ENCODE measurements at places on chromosomes 2 and 18.

DNA sequence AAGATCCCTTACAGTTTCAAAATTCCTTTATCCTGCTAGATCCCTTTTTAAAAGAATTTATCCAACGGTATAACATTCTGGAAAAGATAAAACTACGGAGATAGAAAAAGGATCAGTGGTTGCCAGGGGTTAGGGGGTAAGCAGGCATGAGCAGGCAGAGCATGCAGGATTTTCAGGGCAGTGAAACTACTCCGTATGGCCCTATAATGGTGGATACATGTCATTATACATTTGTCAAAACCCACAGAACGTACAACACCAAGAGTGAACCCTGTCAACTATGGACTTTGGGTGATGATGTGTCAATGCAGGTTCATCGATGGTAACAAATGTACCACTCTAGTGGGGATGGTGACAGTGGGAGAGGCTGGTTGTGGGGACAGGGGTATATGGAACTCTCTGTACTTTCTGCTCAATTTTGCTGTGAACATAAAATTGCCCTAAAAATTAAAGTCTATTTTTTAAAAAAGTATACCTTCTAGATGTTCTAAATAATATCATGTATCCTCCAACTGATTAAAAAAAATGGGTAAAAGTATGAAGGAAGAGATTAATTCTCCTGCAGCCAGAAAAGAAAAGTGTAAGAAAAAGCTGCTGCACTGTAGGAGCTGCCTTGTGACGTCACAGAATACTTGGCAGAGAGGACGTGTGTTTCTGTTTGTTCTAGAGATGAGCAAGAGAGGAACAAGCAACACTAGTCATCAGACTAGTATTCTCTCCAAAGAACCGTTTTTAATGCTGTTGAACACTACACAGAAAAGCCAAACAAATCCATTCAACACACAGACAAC, 23.6 kb downstream of the ANKRD44 start:
- peak; percentile 35 for DNase-seq

DNA sequence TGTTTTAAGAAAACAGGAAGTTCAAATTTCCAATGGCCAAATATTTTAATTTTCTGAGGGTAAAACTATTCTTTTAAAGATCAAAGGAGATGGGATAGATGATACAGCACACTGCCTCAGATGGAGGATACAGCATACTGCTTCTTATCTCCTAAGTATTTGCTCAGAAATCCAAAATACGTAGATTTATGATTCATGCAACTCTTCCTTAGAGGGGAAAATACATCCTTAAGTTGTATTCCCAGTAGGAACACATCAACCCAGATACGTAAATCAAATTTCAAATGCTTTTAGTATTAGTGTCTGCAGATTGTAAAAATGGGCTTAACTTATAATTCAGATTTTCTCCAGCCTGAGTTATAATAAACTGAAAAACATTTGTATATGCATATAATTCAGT, 235.2 kb downstream of the ZNF385B start:
- DNase-seq = no peak

GRCh38 chr18:55381277-55381676, 206.7 kb downstream of the TCF4 start:
- no peak for DNase-seq

- DNase-seq = no peak
Observed at GRCh38 chr2:33372940-33373553, 103.4 kb upstream of the RASGRP3 start.

DNA sequence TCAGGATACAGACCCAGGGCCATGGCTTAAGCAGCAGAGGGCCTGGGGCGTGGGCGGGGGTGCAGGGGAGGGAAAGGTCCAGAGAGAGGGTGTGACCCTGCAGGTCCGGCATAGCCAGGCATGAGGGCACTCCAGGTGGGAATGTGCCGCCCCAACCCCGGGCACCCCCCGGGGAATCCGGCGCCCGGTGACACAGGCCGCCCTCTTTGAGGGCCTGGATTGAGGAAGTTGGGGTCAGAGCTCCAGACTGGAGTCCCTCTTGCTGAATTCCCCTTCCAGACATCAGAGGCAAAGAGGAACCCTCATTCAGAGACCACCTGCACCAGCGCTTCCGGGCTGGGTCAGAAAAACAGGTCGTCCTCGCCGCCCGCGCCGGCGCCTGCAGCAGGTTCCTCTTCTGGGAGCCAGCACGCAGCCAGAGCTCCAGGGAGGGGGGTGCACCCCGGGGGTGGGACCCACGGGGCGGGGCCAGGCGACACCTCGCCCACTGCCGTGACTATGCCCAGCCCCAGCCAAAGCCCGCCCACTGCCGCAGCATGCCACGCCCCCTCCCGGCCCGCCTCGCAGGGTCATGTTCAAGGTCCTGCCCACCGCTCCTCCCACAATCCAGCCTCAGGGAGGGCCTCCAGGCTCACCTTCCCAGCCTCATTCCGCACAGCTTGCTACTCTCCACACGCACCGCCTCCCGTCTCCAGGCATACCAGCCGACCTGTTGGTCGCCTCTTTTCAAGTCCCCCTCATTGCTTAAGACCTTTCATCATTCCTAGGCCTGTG, 98.3 kb upstream of the ID2 start:
- DNase-seq = peak; percentile 82

- DNase-seq = no peak
Observed at GRCh38 chr2:211132573-211132972, 576.2 kb downstream of the CPS1 start.

DNA sequence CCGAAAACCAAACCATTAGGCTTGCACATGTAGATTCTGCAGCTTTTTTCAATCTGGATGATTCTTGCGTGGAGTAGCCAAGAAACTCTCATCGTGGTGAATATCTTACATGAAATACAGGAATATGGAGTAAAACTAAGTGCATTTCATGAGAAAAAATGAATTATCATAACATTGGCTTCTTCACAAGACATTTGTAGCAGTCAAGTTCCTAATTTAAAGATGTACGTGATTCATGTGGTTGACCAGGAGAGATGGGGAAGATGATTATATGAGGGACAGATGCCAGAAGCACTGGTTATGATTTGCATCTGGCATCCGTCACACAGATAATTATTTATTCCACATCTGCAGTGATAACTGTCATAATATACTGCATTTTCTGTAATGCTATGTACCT, 90.4 kb downstream of the ANTXR1 start:
- no peak for DNase-seq

GRCh38 chr2:172181840-172182239, 79.1 kb upstream of the DLX2 start:
- no peak for DNase-seq

GRCh38 chr2:61009355-61009754, 8.2 kb upstream of the PEX13 start:
- DNase-seq = no peak

DNA sequence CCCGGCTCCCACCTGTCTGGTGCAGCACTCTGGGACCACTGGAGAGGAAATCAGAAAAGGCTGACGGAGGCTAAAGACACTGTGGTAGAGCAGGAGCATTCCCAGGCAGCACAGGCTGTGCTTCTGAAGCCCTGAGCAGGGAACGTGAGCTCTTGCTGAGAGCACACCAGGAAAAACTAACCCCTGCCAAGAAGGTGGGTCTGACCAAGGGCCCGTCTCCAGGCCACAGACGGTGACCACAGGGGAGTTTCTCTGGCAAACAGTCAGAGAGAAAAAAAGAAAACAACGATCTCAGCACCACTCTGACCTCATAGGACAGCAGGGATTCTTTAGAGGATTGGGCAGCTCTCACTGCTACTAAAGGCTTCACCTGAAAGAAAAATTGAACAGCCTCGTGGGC, 201.4 kb downstream of the AFF3 start:
- DNase-seq = no peak

DNA sequence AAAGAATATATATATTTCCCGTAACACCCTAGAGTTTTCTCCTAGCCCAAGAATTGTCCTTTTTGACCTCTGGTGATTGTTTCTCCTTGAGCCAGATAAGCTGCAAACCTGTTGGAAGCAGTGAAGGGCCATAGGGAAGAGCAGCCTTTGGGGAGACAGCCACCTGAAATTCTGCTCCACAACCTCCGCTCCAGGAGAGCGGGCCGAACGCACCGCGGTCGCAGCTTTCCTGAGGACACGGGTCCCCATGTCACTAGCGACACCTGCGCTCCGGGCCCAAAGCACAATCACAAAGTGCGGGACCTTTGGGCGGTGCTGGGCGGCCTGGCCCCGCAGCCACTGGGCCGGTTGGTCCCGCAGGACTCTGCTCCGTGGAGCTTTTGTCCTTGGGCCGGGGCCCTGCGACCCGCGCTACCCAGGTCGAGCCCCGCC, 557 bp upstream of the DSG2 start:
- no peak for DNase-seq

GRCh38 chr18:60812921-60813320, 440.3 kb upstream of the MC4R start:
- DNase-seq = no peak

DNA sequence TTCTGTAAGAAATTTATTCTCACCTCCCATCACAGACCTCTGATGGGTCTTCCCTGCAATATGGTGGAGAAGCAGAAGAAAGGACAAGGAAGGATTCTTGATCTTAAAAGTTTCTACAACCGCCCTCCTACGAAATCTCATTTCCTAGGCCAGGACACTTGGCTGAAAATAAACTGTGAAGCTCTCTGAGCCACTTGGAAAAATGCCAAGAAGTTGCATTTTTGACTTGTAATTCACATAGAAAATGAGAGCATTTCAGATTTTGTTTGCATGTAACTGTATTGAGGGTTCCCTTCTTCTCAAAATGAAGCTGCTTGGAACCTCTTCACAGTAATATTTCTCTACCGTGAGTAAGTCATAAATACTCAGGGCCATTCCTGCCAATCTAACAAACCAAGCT, 458.3 kb upstream of the SLC14A2 start:
- no peak for DNase-seq

DNA sequence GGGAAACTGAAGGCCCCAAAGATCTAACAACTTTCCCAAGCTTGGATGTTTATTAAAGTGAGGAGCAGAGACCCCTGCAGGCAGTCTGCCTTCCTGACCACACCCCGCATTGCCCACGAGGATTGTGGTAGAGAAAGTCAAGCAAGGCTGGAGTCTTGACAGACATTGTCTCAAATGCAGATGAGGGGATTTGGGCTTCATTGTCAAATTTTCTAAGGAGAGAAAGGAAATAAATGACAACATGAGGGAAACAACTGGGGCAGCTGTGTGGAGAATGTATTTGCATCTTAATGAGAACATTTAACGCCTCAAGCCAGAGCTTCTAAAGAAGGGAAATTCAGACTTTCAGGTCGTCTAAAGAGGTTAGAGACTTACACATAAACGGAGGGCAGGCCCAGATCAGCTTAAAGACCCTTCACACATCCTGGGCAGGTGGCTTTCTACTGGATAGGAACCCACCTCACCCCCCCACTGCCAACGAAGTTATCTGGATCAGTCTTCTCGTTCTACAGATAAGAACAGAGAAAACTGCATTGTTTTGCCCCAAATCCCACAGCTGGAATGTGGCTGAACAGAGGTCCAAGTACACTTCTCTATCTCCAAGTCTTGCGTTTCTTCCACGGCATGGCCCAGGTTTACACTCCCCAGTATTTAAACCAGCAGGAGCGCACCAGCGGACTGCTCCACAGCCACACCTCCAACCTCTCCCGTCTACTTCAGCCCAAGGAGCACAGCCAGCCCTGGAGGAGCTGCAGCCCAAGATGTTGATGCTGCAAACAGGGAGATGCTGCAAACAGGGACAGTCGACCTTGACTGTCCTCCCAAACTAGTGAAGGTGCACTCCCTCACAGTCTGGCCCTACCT, 16.2 kb upstream of the SCG2 start:
- DNase-seq = no peak

- no peak for DNase-seq
Observed at GRCh38 chr2:24365051-24365450, 4.7 kb upstream of the ITSN2 start.

DNA sequence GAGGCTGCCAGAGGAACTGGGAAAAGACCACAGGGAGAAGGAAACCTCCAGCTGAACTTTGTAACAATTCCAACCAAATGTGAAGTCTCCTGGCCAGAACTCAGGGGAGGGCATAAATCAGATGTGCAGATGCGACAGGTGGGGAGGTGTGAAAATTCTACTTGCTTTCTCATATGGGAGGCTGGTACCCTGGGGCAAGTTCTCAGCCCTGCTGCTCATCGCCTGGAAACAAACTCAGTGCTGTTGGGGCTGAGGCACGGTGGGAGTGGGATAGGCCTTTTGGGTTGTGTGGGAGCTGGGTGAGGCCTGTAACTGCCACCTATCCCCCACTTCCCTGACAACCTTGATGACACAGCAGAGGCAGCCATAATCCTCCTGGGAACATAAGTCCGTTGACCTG, 179.6 kb downstream of the ASB1 start:
- no peak for DNase-seq

GRCh38 chr18:50776383-50776782, 43.4 kb downstream of the MRO start:
- DNase-seq = no peak

DNA sequence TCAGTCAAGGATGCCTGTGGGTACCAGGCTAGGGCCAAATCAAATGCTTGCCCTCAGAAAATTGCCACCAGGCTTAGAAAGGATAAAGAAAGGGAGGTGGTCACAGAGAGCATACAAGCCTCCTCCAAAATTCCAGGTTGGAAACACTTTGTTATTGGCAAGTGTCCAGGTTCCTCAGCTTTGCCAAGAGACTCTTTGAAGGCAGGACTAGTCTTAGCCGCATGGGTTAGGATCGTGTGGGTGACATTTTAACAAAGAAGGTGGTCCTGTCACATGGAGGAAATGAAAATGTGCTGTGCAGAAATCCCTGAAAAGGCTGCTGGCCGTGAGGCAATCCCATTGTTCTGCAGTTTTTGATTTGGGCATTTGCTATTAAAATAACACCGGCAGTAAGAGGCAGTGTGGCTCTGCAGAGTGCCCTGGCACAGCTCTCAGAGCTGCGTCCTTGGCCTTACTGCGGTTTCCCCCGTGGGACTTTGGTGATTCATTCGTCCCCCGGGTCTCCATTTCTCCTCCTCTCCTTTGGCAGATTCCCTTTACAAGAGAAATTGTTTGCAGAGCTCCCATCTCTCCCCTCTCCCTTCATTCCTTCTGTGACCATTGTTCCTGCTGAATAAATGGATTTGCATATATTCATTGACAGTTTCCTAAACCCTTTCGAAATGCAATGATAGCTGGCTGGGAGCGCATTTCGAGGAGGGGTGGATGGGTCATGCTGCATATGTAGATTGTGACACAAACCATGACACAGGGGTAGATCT, 187.3 kb downstream of the VAPA start:
- no peak for DNase-seq

- DNase-seq = no peak
Observed at GRCh38 chr2:55431982-55432627, 12.4 kb upstream of the CCDC88A start.

- DNase-seq = no peak
Observed at GRCh38 chr2:224034017-224034416, 5.1 kb downstream of the SERPINE2 start.

- DNase-seq = no peak
Observed at GRCh38 chr2:44722026-44722625, 219.4 kb upstream of the SIX3 start.

- no peak for DNase-seq
Observed at GRCh38 chr2:163248376-163249253, 410.0 kb upstream of the KCNH7 start.

DNA sequence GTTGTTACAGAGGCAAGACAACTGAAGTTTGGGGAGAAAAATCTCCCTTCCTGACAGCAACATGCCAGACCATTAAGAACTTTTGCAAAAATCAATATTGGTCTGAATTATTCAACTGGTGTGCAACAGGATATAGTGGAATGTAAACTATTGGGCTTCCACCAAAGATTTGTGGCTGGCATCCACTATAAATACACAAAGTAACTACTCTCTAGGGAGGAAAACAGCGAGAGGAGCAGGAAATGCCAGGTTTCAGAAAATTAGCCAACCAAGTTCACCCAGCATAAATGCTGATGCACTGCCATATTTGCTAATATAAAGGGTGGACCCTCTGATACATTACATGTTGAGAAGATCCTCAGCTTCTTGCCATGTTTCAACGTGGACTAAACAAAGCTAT, 267.6 kb upstream of the LYPD1 start:
- DNase-seq = no peak

Measured in stimulated activated CD8-positive, alpha-beta memory T cell treated with anti-CD3 and anti-CD28 coated beads, Interleukin-7, amount 100 ng/mL, for 4 hours (primary cell).